Upper lobe of left lung (tissue), 6 donors: ENCODE measurements at places on chromosomes 16 and 17. TPM values are rescaled to one million over a fixed set of nuclear protein-coding genes. Genes with fewer than 3 reads are reported as not detected.

DNA sequence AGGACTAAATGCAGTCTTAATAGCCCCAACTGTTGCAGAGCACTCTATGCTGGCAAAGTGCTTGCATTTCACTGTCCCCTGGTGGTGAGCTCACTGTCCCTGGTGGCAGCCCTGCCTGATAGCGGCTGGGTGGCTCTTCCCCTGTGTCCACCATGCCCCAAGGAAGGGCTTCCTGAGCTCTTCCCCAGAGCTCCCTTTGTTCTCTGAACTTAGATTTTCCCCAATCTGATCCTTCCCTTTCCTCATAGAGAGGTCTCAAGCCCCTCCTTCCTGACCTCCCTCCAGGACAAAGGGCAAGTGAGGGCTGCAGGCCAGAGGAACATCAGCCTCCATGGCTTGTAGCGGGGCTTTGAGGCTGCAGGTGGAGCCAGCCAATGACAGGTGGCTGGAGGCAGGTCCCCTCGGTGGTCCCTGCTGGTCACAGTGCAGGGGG, 17.0 kb downstream of the BEAN1 start:
- DNase-seq = no peak
- H3K4me1 ChIP-seq = no peaks in the 10 kb centered on the region
- H3K27me3 ChIP-seq = no peaks in the 10 kb centered on the region
- H3K36me3 ChIP-seq = no peaks in the 10 kb centered on the region
- no peak overlapping the region for H3K27ac ChIP-seq

DNA sequence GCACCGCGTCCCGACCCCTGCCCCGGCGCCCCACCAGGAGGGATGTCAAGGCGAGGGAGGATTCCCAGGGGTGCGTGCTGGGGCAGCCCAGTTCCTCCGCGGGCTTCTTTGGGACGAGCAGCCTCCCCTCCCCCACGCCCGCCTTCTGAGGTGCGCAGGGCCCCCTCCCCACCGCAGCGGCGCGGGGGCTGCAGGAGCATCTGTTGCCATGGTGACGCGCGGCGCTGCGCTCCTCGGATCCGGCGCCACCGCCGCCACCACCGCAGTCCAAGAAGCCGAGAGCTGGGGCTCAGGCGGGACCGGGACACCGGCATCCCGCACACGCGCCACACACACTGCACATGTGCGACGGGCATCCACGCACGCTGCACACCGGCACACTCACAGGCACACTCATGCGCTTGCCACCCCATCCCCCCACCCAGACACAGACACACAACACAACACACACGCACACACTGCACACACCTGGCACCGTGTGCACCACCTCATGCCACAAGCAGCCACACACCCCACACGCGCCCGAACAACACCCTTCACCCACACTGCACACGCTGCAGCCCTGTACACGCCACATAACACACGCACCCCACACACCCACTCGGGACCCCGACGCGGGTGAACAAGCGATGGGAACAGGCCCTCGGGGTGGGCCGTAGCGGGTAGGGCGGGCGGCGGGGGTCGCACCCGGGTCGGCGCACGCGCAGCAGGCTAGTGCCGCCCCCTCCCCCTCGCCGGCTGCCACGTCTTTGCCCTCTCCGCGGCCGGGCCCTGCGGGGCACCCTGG, 17.0 kb downstream of the ENPP7 start:
- peaks cover 12% of the 10 kb centered on the region for H3K27me3 ChIP-seq
- no peak overlapping the region for H3K4me3 ChIP-seq
- H3K4me1 ChIP-seq = peaks cover 11% of the 10 kb centered on the region

DNA sequence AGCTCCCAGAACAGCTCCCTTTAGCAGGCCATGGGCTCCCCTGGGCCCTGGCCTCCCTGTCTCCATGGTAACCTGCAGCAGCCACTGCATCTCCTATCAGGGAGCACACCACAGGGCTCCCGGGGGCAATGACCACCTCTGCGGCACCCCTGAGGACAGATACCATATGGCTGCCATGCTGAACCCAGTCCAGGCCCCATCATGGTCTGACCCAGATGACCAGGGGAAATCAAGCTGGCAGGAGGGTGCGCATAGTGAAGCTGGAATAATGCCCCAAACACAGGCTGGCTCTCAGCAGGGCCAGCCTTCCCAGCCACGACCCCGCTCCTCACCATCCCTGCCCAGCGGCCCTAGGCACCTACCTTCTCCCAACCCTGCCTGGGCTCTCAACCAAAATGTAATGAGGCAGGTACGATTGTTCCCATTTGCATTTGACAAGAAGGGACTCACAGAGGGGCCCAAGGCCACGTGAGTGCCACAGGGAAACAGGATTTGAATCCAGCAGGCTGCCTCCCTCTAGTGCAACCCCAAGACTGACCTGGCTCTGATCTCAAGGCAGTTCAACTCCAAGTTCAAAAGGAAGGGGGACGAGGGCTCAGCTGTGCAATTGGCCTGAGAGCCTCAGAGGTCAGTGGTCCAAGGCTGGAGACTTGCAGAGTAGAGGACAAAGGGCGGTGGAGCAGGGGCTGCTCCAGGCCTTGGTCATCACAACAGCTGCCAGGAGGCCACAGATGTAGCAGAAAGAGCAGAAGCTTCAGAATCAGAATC, 2.4 kb downstream of the RUNDC3A start:
- DNase-seq = no peak
- H3K36me3 ChIP-seq = no peaks in the 10 kb centered on the region
- H3K27ac ChIP-seq = no peak overlapping the region
- H3K4me1 ChIP-seq = peaks cover 28% of the 10 kb centered on the region
- peaks cover 14% of the 10 kb centered on the region for H3K27me3 ChIP-seq
- H3K4me3 ChIP-seq = no peak overlapping the region

The BORCS6 gene
- total RNA-seq = 10.3 TPM

- H3K27ac ChIP-seq = no peak overlapping the region
- no peak for DNase-seq
- peaks cover 9% of the 10 kb centered on the region for H3K4me1 ChIP-seq
- no peaks in the 10 kb centered on the region for H3K27me3 ChIP-seq
Measured at GRCh38 chr16:3094289-3095027, 4.6 kb downstream of the ZSCAN10 start.

DNA sequence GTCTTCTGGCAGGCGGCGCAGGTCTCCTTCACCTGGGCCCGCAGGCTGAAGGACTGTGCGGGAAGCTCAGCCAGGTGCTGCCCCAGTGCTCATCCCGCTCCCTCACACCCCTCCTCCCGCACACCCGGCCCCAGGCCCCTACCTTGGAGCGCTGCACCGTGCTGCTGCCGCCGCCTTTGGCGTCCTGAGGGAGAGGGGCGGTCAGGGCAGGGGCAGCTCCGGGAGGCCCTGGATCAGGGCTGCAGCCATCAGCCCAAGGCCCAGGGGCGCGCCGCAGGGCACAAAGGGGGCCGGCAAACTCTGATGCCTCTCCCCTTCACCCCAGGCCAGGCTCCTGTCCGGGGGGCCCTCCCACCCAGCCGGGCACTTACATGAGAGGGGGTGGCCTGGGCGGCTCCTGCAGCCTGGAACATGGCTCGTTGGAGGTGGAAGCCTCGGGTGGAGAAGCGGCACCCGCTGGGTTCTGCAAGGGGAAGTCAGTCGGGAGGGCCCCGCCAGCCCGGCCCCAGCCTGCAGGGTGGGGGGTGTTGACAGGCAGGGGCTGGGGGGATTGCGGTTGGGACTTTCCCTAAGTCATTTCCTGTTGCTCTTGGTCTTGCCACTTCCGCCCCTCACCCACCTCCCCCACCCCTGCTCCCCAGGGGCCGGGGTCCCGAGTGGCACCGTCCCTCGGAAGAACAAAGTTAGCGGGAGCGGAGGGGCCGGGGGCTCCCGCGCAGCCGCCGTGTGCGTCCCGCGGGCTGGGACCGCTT, 863 bp downstream of the LIMD2 start:
- H3K36me3 ChIP-seq = peaks cover 8% of the 10 kb centered on the region
- H3K27ac ChIP-seq = peak overlapping the region; percentile 91
- peak; percentile 75 for DNase-seq
- peak overlapping the region; percentile 86 for H3K4me3 ChIP-seq
- H3K4me1 ChIP-seq = peaks cover 63% of the 10 kb centered on the region

The CACNG3 gene
- not detected for total RNA-seq
